MCF 10A (cell line): ENCODE measurements at places on chromosomes 16 and 17. TPM values are rescaled to one million over a fixed set of nuclear protein-coding genes. Genes with fewer than 3 reads are reported as not detected.

GRCh38 chr16:68088130-68088972 is 3.2 kb downstream of the NFATC3 start:
- no peaks in the 10 kb centered on the region for H3K36me3 ChIP-seq
- H3K4me1 ChIP-seq: peaks cover 45% of the 10 kb centered on the region
- peak overlapping the region; percentile 57 for H3K27ac ChIP-seq
- no peaks in the 10 kb centered on the region for H3K27me3 ChIP-seq

DNA sequence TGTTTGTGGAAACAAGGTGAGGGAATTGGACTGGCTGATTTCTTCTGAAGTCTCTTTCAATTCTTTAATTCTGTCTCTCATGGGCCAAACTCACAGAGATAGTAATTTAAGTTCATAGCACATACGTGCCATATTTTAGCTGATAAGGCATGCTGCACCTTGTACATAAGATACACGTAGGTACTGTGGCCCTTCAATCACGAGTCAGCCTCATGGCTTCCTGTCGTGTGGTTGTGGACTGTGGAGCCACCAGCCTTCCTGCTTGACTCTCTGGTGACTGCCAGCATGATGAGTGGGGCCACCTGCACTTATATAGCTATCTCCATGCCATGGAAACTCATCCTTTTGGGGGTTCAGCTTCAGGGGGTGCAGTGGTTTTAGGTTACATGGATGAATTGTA is 25.1 kb downstream of the KSR1 start:
- no peak overlapping the region for H3K4me3 ChIP-seq
- no peaks in the 10 kb centered on the region for H3K36me3 ChIP-seq
- no peak for DNase-seq
- H3K27ac ChIP-seq: no peak overlapping the region
- no peaks in the 10 kb centered on the region for H3K4me1 ChIP-seq
- H3K27me3 ChIP-seq: no peaks in the 10 kb centered on the region

ASPA gene
- 0.54 TPM in 2 replicates for total RNA-seq

GRCh38 chr17:6495450-6496115 is 51.3 kb downstream of the PIMREG start:
- H3K4me3 ChIP-seq: no peak overlapping the region
- no peak overlapping the region for H3K27ac ChIP-seq
- no peaks in the 10 kb centered on the region for H3K4me1 ChIP-seq
- no peak for DNase-seq
- no peaks in the 10 kb centered on the region for H3K27me3 ChIP-seq
- peaks cover 11% of the 10 kb centered on the region for H3K36me3 ChIP-seq

DNA sequence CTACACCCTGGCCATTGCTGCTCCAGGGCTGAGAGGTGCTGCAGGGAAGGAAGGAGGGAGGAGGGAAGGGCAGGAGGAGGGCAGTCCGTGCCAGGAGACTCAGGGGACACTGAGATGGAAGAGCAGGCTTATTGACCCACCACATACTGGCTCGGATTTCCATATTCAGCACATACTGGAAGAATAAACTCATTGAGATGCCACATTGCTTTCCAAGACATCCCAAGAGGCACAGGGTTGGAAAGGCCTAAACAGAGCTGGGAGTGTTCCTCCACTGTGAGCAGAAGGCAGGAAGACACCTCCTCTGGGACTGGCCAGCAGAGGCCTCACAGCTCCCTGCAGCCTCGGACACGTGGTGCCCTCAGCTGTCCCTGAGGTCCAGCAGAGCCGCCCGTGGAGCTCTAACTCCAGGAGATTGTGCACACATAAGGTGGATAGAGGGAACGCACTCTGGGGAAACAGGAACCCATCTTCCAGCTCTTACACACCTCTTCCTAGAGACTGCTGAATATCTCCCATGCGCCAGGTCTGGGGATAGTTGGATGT is 17.4 kb downstream of the CCDC182 start:
- peaks cover 45% of the 10 kb centered on the region for H3K27me3 ChIP-seq
- H3K4me3 ChIP-seq: no peak overlapping the region
- DNase-seq: no peak
- H3K36me3 ChIP-seq: no peaks in the 10 kb centered on the region
- H3K27ac ChIP-seq: no peak overlapping the region
- no peaks in the 10 kb centered on the region for H3K4me1 ChIP-seq

ZNF423 gene
- total RNA-seq: not detected in 2 replicates

TK1 gene
- 8.5 and 21.4 TPM in 2 replicates for total RNA-seq

CLEC3A gene
- total RNA-seq: not detected in 2 replicates

SDK2 gene
- total RNA-seq: not detected in 2 replicates

DNA sequence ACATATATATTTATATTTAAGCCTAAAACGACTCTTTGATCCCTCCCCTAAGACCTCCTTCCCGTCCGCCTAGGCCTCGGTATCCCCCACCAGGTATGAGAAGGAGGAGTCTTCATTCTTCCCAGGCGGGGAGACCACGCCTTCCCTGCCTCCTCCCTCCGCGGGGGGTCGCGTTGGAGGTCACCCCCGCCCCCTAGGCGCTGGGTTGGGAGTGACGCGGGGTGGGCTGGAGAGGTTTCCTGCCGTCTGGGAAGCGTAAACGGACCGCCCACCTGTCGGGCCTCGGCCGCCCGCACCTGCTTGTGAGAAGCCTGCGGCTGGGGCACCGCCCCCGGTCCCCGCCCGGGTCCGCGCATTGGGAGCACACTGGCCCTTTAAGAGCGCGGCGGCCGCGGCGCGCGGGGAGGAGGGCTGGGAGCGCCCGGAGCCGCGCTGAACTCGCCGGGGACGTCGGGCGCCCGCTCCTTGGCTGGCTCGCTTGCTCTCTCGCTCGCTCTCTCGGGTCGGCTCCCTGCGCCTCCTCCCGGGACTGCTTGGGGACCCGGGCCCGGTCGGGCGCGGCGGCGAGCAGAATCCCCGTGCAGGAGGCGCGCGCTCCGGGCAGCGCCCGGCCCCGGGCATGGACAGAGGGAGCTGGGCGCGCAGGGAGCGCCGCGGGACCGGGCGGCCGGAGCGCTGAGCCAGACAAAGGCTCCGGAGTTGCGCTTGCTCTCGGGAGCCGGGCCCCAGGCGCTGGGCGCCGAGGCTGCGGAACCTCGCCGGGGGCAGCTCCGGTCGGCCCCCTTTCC is at the start of gene MMP15:
TSS of gene MMP15 (plus strand) at position 404 of the 788 bp plus-strand sequence. CDS start 597 bp downstream, outside the sequence.
- peaks cover 13% of the 10 kb centered on the region for H3K4me1 ChIP-seq
- H3K27me3 ChIP-seq: no peaks in the 10 kb centered on the region
- H3K27ac ChIP-seq: no peak within 1 kb of the TSS
- H3K4me3 ChIP-seq: peak within 1 kb of the TSS; percentile 56
- H3K36me3 ChIP-seq: peaks cover 15% of the 10 kb centered on the region
- DNase-seq: peak; percentile 71

- H3K27me3 ChIP-seq: no peaks in the 10 kb centered on the region
- no peaks in the 10 kb centered on the region for H3K4me1 ChIP-seq
- H3K36me3 ChIP-seq: no peaks in the 10 kb centered on the region
- no peak for DNase-seq
Measured at GRCh38 chr16:50146479-50147435, 6.3 kb upstream of the TENT4B start.

DNA sequence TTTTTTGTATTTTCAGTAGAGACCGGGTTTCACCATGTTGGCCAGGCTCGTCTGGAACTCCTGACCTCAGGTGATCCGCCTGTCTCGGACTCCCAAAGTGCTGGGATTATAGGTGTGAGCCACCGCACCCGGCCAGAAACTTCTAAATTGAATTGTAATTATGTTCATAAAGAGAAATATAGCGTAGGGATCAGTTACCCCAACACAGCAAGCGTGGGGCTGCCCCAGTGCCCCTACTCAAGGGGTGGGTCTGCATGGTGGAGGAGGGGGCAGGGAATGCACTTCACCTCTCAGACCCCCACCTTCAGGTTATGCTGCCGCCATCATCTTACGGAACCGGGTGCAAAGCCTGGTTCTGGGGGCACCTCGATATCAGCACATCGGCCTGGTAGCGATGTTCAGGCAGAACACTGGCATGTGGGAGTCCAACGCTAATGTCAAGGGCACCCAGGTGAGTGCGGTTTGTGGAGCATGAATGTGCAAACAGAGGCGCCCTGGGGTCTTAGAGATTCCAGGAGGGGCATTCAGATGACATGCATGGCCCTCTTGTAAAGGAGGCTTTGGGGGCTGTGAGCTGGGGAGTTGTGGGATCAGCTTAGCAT is 18.0 kb downstream of the ITGAM start:
- H3K27ac ChIP-seq: no peak overlapping the region
- no peaks in the 10 kb centered on the region for H3K36me3 ChIP-seq
- peaks cover 23% of the 10 kb centered on the region for H3K4me1 ChIP-seq
- H3K4me3 ChIP-seq: no peak overlapping the region
- DNase-seq: no peak

TMEM235 gene
- not detected in 2 replicates for total RNA-seq

- no peaks in the 10 kb centered on the region for H3K4me1 ChIP-seq
- H3K27ac ChIP-seq: no peak overlapping the region
- no peaks in the 10 kb centered on the region for H3K27me3 ChIP-seq
- peaks cover 80% of the 10 kb centered on the region for H3K36me3 ChIP-seq
Measured at GRCh38 chr17:16108386-16108785, 106.9 kb downstream of the NCOR1 start.

CYBA gene
- 0.54 and 0.84 TPM in 2 replicates for total RNA-seq

PIK3R5 gene
- not detected in 2 replicates for total RNA-seq

DNA sequence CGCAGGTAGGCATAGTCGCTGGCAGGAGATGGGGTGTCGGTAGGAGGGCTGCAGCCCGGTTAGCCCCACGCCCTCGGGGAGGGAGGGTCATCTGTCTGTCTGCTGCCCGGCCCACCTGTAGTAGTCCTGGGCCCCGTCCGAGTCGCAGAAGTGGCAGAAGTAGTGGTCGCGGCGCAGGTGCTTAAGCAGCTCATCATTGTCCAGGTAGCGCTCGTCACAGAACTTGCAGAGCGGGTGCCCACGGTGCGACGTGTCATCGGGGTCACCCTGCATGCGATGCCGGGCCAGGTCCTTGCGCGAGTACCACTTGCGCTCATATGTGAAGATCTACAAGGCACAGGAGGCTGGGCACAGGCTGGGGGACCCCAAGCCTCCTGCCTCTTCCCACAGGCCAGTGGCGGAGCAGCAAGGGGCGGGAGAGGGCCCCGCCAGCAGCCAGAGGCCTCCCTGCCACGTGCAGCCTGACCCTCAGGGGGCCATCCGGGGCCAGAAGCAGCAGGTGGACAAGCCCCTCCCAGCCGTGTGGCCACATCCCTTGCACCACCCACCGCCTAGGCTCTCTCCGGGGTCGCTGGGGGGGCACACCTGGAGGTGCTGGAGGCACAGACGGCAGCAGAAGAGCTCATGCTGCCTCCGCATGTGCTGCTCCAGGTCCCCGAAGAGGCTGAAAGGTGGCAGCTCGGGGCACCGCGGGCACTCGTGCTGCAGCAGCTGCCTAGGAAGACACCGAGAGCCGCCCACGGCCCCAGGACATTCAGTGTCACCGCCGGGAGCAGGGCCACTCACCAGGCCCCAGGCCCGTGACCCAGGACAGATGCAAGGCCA is 7.0 kb downstream of the ZNF598 start:
- H3K27ac ChIP-seq: no peak overlapping the region
- H3K4me3 ChIP-seq: no peak overlapping the region
- DNase-seq: no peak
- peaks cover 62% of the 10 kb centered on the region for H3K36me3 ChIP-seq

ZPBP2 gene
- not detected in 2 replicates for total RNA-seq

CDK5R1 gene
- total RNA-seq: 4.0 and 4.4 TPM in 2 replicates

- H3K4me1 ChIP-seq: peaks cover 14% of the 10 kb centered on the region
- peak overlapping the region; percentile 77 for H3K27ac ChIP-seq
- H3K36me3 ChIP-seq: peaks cover 6% of the 10 kb centered on the region
- H3K4me3 ChIP-seq: no peak overlapping the region
- DNase-seq: no peak
Measured at GRCh38 chr16:19108409-19109287, 5.1 kb upstream of the ITPRIPL2 start.

DNA sequence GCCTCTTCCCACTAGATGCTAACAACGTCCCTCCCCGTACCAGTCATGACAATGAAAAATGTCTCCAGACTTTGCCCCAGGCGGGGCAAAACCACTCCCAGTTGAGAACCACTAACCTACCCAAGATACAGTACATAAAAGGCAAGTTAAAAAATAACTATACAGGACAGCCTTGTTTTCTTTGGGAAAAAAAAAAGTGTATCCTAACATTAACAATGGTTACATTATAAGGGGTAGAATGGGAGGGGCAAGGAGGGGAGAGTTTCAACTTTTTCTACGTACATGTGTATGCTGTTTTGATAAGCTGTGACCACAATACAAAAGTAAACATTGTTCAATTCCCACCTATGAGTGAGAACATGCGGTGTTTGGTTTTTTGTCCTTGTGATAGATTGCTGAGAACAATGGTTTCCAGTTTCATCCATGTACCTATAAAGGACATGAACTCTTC is 94.9 kb downstream of the TOX3 start:
- no peaks in the 10 kb centered on the region for H3K36me3 ChIP-seq
- no peak overlapping the region for H3K27ac ChIP-seq
- peaks cover 12% of the 10 kb centered on the region for H3K27me3 ChIP-seq
- H3K4me3 ChIP-seq: no peak overlapping the region
- DNase-seq: no peak

DNA sequence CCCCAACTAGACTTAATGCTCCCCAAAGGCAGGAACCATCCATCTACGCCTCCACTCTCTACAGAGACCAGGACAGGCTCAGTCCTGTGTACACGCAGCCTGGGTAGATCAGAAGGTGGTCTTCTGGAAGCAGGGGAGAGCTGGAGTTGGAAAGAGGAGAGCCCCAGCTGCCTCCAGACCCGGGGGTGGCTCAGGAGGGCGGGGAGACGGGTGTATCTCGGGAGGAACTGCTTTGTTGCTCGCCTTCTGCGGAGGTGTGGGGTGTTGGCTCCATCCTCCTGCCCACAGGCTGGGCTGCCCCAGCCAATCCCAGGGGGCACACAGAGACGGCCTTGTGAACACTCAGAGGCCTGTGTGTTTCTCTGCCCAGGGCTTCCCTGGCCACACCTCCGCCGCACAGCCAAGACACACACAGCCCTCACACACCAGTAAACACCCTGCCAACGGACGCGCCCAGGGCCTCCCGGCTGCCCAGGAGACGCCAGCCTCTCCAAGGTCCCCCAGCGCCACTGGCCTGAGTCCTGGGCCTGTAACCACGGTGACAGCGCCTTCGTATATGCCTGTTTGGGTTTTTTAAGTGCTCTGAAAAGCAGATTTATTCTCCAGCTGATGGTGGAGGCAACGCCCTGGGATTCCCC is 143.4 kb upstream of the CDC42EP4 start:
- no peak for DNase-seq
- H3K27ac ChIP-seq: no peak overlapping the region

- no peak for DNase-seq
- peaks cover 33% of the 10 kb centered on the region for H3K36me3 ChIP-seq
- H3K27ac ChIP-seq: no peak overlapping the region
- no peaks in the 10 kb centered on the region for H3K27me3 ChIP-seq
- H3K4me3 ChIP-seq: no peak overlapping the region
- H3K4me1 ChIP-seq: peaks cover 16% of the 10 kb centered on the region
Measured at GRCh38 chr17:63649813-63650212, 27.6 kb downstream of the MAP3K3 start.

GRCh38 chr16:82341146-82341669 is 171.2 kb upstream of the MPHOSPH6 start:
- no peak overlapping the region for H3K4me3 ChIP-seq
- DNase-seq: no peak
- H3K4me1 ChIP-seq: no peaks in the 10 kb centered on the region

ASGR1 gene
- 0.37 and 0.59 TPM in 2 replicates for total RNA-seq

- H3K4me1 ChIP-seq: no peaks in the 10 kb centered on the region
- no peak for DNase-seq
- no peaks in the 10 kb centered on the region for H3K27me3 ChIP-seq
- no peak overlapping the region for H3K27ac ChIP-seq
Measured at GRCh38 chr17:59771093-59771492, 63.6 kb downstream of the VMP1 start.
